ENCODE measurements at places on chromosomes 1 and 21.

GRCh38 chr1:77620273-77620672, 62.2 kb downstream of the ZZZ3 start:
- DNase-seq, result no peak

- DNase-seq, result no peak
Measured at GRCh38 chr1:216815260-216816131, 92.3 kb upstream of the ESRRG start.

DNA sequence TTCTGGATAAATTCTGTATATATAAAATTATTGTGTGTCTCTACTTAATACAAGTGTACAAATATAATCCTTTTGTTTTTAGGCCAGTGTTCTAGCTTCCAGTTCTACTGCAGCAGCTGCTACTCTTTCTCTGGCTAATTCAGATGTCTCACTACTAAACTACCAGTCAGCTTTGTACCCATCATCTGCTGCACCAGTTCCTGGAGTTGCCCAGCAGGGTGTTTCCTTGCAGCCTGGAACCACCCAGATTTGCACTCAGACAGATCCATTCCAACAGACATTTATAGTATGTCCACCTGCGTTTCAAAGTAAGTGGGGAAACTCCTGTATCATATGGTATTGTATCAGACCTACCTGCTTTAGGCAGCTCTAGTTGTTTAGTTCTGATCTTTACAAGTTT, 21.3 kb upstream of the OLFML3 start:
- no peak for DNase-seq

GRCh38 chr1:220666349-220666748, 23.8 kb upstream of the C1orf115 start:
- DNase-seq, result no peak

- DNase-seq, result no peak
Measured at GRCh38 chr1:228918335-228918734, 183.1 kb downstream of the RHOU start.

- DNase-seq, result no peak
Measured at GRCh38 chr1:67987046-67987799, 63.2 kb downstream of the DIRAS3 start.

DNA sequence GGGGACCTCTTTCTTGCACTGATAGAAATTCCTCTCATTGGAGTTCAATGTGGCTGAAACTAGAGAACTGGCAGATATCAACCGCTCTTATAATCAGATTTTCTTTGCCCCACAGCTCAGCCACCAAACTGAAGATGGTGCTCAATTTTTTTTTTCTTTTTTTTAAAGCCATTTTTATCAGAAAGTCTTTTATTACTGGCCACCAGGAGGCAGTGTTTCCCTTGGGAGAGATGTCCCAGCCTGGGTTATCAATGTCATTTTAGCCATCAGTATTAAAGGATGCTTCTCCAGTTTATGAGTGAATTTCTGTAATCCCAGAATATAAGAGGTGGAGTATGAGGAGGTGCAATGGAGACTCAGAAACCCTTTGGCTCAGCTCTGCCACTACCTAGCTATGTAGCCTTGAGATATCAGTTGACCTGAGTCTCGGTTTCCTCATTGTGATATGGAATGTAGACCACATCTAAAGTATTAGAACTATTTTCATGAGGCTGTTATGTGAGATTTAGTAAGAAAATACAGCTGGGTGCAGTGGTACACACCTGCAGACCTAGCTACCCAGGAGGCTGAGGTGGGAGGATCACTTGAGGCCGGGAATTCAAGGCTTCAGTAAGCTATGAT, 27.6 kb downstream of the CD244 start:
- DNase-seq, result no peak

DNA sequence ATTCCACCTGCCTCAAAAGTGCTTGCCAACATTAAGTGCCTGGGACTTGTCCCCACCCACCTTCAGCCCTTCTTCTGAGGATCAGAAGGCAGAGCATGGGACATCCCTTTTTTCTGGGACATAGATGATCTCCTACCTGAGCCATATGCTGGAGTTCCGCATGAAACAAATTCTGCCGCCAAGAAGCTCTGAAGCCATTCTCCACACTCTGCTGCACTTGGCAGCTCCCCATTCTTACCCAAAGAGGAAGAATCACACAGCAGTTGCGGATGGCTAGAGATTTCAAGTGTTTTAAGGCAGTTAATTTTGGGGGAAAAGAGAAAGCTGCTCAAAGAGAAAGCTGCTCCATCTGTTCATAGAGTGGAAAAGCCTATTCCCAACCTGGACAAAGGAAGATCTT, 197.3 kb upstream of the COA6 start:
- DNase-seq, result no peak

DNA sequence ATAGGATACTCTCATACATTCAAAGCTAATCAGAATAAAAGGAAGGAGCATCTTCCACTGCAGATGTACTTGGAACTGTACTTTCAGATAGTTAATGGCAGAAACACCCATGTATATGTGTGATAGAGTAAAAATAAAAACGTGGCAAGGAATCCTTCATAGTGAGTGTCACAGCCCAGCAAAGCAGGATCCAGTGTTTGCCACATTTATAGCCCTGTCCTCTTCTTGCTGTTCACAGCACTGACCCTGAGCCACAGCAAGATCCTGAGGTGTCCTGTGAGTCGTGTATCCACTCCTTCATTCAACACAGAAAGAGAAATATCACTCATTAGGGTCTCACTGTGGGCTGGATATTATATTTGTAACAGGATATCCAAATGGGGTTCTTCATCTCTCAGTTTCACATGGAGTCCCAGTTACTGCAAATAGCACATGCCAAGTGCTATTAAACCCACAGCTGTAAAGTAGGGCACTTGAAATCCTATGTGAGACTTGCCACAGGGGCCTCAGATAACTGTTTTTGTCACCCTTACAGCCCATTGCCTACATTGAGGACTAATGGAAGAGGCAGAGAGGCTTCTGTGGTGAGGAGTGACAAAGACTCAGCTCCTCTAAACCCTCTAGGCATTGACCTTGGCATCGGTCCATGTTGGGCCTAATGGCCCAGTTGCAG, 41.3 kb downstream of the CYP2J2 start:
- no peak for DNase-seq

- no peak for DNase-seq
Measured at GRCh38 chr1:37032660-37033354, 1.5 kb downstream of the GRIK3 start.

- no peak for DNase-seq
Measured at GRCh38 chr1:227917081-227917950, 30.4 kb downstream of the WNT9A start.

DNA sequence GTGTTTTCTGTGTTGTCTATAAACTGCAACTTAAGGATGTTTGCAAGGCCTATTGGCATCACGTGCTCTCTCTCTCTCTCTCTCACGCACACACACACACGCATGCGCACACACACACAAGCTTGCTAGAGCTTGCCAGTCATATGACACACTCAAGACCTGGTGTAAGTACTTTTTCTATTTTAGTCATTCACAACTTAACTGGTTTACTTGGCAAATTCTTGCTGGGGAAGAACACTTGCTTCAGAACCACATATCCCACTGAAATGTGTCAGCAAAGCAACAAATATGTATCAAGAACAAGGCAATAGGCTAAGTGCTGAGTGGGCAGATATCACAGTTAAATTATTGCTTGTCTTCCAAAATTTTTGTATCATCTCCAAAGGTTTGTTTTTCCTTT, 107.8 kb downstream of the DISC1 start:
- DNase-seq, result no peak
